ENCODE measurements at places on chromosomes 2 and 18.

DNA sequence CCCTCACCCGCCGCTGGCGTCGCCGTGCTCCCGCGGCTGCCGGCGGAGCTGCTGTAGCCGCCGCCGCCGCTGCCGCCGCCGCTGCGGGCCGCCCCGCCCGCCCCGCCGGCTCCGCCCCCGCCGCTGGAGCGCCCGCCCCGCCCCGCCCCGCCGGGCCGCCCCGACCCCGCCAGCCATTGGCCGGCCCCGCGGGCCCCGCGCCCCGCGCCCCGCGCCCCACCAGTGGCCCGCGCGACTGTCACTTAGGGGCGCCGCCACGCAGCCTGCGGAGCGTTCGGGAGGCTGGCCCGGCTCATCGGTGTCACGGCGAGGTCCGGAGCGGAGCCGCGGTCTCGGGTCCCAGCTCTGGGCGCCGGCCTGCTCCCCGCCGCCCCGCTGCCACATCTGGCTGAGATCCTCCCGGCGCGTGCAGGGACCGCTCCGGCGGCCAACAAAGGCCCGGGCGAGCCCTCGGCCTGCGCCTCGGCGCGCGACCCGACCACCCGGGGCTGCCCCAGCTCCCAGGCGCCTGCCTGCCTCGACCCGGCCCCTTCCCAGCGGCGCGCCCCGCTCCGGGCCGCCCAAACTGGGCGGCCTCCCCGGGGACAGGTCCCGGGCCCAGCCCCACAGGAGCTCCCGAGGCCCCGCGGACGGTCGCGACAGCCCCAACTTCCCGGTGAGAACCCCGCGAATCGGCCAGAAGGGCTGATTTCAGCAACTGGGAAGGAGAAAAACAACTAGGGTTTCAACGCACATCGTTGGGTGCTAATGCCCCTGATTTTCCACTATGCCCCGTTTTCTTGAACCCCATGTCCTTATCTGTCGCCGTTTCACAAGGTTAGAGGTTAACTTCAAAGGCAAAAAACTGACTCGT is at the start of gene MGAT4A:
Gene MGAT4A, minus strand, starts transcription at position 92 of the 853 bp plus-strand sequence. CDS start 4,800 bp downstream, outside the sequence.
- DNase-seq: no peak

DNA sequence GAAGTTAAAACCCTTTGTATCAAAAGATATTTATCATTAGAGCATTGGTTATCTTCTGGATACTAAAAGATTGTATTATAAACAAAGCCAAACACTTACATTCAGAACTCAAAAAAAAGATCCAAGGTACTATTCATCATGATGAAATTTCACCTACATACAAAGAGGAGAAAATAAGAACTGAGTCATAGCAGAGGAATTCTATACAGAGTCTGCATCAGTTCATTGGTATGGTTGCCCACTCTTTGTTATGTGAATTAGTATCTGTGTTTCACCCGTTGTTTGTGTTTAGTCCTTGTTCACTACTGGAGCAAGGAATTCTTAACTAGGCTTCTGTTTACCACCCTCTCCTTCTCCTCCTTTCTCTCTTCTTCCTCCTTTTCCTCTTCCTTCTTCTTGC is 157.9 kb downstream of the LNPK start:
- DNase-seq: no peak

DNA sequence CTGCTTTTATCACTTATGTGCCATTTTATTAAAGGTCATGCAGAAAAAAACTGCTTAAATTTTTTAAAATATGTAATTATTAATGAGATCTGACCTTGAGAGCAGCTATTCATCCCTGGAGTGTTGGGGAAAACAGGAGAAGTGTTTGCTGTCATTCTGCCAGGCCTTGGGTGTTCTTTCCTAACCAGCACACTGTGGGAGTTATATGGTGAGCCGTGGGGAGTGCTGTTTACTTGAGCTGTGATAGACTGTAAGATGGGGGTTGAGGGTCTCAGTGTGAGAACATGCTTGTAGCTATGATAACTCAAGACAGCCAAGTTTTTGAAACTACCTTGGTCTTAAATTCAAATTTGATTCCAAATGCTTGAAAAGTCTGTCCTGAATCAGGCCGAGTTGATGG is 101.3 kb upstream of the ARHGAP28 start:
- DNase-seq: no peak

DNA sequence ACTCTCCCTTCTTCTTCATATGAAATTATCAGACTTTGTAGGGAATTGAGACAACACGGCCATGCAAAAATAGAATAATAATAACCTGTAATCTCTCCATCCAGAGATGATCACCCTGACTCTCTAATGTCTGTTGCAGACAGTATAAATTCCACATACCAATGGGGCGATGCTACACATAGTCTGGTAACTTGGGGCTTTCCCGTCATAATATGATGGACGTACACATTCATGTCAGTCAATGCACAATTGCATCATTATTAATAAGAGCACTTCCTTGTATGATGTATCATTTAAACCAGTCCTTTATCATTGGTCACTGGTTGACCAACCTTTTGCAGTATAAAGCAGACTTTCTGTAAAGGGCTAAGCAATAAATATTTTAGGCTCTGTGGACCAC is 39.5 kb upstream of the SCLY start:
- DNase-seq: no peak

DNA sequence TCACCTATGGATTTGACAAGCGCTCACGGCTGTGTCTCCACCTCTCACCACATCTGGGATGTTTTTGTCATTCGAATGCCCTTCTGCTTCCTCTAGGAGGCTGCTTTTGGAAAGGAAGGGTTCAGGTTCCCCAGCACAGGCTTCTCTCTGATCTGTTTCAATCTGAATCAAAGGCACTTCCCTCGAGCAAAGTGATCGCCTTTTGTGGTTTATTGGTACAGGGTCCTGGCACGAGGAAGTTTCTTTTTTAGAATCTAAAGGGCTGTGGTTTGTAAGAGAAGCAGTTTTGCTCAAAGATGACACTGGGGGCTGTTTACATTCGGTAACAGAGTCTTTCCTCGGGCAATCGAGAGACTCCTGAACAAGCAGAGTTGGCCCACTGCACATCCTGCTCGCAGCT is 145.0 kb downstream of the DAW1 start:
- DNase-seq: no peak

DNA sequence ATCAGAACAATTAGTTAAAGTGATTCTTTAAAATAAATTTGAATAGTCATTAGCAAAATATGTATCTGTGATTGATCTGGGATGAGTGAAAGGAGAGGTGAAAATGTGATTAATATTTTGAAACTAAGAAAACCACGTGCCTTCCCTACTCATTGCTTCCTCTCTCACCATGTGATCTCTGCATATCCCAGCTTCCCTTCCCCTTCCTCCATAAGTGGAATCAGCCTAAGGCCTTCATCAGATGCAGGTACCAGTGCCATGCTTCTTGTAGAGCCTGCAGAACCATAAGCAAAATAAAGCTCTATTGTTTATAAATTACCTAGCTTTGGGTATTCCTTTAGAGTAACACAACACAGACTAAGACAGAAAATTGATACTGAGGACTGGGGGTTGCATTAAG is 11.2 kb upstream of the STAT1 start:
- DNase-seq: no peak

GRCh38 chr2:158153270-158154015 is 51.8 kb downstream of the UPP2 start:
- no peak for DNase-seq

GRCh38 chr18:46676182-46676835 is 19.3 kb upstream of the LOXHD1 start:
- peak; percentile 52 for DNase-seq

- DNase-seq: no peak
Observed at GRCh38 chr2:71108091-71108490, 21.9 kb downstream of the MCEE start.

GRCh38 chr18:79587779-79588635 is 91.6 kb upstream of the CTDP1 start:
- DNase-seq: no peak

DNA sequence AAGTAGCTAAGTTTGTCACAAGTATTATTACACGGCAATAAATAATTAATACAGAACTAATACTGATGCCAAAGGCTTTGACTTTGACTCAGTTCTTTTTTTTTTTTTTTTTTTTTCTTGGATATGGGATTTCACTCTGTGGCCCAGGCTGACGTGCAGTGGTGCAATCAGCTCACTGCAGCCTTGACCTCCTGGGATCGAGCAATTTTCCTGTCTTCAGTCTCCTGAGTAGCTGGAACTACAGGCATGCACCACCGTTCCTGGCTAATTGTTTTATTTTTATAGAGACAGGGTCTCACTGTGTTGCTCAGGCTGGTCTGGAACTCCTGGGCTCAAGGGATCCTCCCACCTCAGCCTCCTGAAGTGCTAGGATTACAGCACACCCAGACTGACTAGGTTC is 284.5 kb downstream of the SS18 start:
- no peak for DNase-seq

GRCh38 chr2:14910654-14911053 is 278.1 kb downstream of the LRATD1 start:
- DNase-seq: no peak

DNA sequence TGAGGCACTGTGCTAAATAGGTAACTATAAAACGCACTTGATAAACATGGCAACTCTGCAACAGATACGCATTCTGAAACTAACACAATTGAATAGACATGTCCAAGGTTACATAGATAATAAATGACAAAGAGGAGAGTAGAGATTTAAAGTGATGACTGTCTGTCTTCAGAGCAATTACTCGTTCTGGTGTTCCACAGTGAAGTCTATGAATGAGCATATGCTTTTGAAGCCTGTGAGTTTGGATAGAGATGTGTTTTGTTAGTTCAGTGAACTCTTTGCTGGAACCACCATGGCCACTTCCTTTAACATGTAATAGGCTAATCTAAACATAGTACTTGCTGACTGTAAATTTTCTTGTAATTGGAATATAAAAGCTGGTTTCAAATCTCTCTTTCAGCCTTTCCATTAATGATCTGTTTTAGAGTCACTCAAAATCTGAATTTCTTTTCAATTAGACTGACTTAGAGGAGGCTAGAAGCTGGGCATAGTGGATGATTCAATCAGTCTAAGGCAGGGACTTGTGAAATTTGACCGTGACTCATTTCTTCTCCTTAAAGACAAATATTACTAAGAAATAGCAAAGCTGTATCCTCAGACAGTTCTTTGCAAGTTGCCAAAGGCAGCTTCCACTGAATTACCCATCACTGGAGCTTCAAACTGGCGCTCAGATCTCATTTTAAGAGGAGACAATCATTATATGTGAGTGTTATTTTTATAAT is 1130.1 kb upstream of the CELF4 start:
- DNase-seq: no peak

GRCh38 chr2:72999729-73000725 is 71.5 kb downstream of the SFXN5 start:
- DNase-seq: no peak

DNA sequence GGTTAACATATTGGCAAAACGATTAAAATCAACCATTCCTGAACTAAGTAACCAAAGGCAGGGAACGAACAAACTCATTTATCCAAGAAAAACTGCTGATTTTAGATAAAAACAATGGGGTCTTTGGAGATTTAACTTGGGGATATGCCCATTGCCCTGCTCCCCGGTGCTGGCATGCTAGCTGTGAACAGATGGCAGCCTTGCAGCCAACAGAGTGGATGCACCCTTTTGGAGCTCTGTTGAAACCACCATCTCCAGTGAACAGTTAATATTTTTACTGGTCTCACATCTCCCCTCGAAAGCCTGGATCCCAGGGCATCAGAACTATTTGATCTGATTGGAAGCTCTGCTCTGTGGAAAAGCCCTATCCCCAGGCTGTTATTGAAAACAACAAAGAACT is 303.1 kb downstream of the TGIF1 start:
- no peak for DNase-seq

- no peak for DNase-seq
Observed at GRCh38 chr2:217521820-217522219, 481.0 kb downstream of the TNS1 start.

GRCh38 chr2:173271825-173272224 is 82.8 kb upstream of the CDCA7 start:
- DNase-seq: no peak

GRCh38 chr2:51103205-51103604 is 71.3 kb upstream of the NRXN1 start:
- no peak for DNase-seq

DNA sequence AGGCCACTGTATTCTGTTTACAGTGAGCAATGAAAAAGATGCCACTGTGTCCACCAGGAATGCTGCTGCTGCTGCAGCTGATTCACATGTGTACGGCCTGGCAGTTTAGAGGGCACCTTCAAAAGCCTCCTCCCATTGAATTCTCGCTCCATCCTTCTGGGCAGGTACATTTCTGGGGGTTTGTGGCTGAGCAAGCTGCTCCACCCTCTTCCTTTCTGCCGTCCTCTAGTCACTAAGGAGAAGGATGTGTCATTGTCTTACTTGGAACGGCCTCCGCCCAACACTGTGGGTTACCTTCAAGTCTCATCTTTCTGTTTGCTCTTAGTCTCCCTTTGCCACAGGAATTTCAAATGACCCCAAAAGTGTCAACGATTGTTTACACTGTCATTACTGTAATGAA is 182.0 kb downstream of the ZBTB7C start:
- peak; percentile 29 for DNase-seq

- no peak for DNase-seq
Observed at GRCh38 chr2:166337932-166338331, 37.8 kb downstream of the SCN9A start.

- no peak for DNase-seq
Observed at GRCh38 chr2:112817082-112817689, 19.4 kb downstream of the IL1B start.

GRCh38 chr18:41887100-41887499 is 67.9 kb upstream of the PIK3C3 start:
- no peak for DNase-seq

GRCh38 chr2:101971836-101972235 is 19.9 kb upstream of the IL1R2 start:
- no peak for DNase-seq

GRCh38 chr18:22314001-22314400 is 103.7 kb downstream of the CTAGE1 start:
- no peak for DNase-seq

DNA sequence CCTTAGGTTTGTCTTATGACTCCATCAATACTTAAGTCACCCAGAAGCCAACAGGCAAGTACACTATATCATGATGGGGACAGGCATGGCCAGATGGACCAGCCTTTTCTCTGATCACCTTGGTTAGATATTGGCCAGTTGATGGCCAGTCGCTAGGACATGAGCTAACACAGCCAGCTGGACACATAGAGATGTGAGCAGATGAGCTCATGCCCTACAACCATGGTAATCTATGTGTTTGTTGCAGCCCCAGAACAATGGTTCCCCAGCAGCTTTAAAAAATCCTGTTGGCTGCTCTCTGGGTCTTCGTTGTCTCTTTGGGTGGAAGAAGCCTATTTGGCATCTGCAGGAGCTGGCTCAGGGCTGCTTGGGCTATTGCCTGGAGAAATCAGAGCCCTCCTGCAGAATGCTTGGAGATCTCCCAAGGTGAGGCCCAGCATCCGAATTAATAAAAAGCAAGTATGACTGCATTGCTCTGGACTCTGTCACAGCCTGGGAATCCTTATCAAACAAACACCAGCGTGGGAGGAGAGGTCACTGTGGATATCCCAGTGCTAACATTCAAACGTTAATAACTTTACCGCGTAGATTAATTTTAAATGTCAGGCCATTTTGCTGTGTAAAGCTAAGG is 62.3 kb upstream of the KLHL29 start:
- DNase-seq: no peak

- no peak for DNase-seq
Observed at GRCh38 chr18:45522371-45522770, 92.9 kb upstream of the SLC14A2 start.
